ENCODE measurements at places on chromosomes 11 and 22.
A peak's percentile ranks its signal among the peaks of the same experiment; 100 is the strongest.

DNA sequence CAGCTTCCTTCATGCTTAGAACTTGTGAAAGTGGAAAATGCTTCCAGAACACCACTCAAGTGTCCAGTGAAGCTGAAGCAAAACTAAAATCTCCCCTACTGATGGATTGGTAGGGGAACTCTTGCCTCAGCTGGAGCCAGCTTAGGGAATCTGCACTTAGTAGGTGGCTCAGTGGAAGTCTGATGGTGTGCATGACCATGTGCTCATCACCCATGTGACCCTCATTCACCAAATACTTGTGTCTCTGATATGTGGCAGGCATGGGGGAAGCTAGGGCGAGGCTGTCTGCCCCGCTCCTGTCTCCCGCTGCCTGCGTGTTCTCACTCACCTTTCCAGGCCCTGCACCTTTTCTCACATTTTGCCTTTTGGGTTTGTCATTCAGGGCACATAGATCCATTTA lies 7.2 kb downstream of the TEAD1 start:
- no peak for DNase-seq

DNA sequence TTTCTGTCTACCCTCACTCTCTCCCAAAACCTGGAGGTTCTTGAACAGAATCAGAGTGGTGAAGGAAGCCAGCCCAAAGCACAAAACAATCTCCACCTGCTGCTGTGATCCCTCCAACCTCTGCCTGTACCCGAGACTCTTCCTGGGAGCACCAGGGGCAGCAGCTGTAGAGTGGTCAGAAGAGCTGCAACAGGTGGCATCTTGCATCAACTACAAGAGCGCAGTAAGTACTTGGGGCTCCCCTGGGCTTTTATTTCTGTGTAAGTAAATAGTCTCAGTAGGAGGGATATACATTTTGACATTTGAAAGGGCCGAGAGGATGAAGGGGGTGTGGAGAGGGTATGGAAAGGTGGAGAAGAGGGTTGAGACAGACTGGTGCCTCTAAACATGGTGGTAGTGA lies 8.3 kb upstream of the UBQLNL start:
- no peak for DNase-seq

GRCh38 chr11:60155931-60156330 lies 27.0 kb downstream of the MS4A6A start:
- no peak for DNase-seq

DNA sequence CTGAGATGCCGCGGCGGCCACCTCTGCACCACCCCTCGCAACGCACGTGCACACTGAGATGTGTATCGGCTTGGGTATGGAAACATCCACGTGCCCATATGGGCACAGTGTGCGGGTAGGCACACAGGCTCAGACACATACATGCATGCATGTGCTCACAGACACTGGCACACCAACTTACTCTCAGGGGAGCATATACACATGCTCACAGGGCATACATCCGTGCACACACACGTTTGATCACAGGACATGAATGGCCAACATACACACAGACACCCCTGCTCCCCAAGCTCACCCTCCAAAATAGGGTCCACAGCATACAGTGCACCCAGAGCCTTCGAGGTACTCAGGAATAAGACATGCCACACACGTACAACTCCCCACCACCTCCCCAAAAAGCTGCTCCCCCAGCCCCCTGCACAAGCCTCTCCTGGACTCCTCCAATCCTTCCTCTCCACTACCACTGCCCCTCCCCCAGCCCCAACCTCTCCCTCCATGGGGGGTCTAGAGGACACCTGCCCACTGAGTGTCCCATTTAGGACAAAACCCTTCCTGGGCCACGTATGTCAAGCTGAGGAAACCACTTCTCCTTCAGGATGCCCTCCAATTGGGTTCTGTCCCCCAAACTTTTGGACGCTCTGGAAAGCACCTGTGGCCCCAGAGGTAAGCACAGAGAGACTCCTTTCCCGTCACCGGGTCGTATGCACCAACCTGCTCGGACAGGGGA lies 53.1 kb downstream of the SLC22A12 start:
- DNase-seq: no peak

GRCh38 chr22:50702261-50702671 lies 29.6 kb downstream of the SHANK3 start:
- no peak for DNase-seq

DNA sequence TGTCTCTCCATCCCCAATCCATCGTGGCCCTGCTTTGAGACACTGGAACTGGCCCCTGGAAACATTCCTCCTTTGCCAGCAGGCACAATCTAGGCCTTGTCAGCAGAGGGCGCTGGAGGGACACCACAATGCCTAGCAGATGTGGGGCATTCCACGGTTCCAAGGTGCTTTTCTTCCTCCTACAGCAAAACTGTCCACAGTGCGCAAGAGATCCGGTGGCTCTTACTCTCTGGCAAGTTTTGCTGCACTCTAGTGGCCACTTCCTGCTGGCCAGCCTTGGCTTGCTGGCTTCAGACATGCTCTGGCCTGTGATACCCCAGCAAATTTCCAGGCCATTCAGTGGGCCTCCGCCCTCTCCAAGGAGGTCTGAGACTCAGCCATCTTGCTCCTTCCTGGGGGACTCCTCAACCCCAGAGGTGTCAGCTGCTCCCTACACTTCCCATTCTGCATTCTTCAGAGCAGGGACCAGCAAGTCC lies 17.1 kb upstream of the RBM4B start:
- DNase-seq: peak; percentile 76

DNA sequence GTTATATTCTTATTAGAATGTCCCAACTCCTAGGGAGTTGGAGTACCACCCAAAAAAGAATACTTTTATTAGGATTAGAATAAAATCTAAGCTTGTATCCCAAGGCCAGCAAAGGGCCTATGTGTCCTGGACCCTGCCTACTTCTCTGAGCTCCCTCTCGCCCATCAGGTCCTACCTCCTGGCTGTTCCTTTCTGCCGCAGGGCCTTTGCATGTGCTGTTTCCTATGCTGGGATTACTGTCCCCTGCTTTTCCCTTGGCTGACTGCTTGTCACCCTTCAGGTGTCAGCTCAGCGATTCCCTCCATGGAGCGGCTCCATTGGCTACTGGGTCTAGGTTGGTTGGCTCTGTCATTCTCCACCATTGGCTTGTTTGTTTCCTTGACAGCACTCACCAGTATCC lies 13.4 kb downstream of the MYO7A start:
- no peak for DNase-seq

DNA sequence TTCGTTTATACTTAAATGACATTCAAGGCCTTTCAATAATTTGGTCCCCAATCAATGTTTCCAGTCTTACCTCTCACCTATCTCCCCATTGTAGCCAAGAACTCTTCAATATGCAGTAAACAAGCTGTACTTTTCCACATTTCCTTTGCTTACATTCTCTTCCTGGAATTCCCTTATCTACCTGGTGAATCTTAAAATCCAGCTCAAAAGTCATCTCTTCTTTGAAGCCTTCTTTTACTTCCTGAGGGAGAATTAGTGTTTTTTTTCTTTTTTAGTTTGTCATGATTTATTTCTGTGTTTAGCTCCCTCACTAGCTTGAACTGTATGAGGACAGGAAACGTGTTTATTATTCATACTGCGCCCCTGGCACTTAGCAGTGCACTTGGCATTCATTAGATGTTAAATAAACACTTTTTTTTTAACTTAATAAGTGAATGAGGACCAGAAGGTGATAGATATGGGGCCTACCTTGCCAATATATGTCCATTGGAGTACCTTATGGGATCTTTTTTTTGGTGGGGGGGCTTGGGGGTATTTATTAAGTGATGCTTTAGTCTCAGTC lies 4.9 kb upstream of the PTS start:
- DNase-seq: peak; percentile 10

DNA sequence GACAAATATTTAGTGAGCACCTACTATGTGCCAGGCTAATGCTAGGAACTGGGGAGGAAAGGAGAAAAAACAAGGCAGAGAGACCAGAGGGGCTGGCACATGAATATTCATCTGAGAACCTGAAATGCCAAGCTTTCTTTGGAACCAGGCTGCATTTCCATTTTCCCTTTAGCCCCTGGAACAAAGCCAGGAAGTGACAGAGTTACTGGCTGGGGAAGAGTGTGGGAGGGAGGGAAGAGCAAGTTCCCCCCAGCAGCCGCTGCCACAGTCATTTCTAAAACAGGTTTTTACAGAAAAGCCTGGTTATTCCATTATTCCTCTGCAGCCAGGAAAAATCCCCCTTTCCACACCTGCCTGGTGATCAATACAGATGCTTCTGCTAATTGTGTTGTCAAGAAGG lies 97.0 kb downstream of the SPON1 start:
- DNase-seq: no peak

GRCh38 chr11:68370211-68371111 lies 58.1 kb downstream of the LRP5 start:
- DNase-seq: no peak

- no peak for DNase-seq
Observed at GRCh38 chr11:10457901-10458300, 2.8 kb downstream of the AMPD3 start.

DNA sequence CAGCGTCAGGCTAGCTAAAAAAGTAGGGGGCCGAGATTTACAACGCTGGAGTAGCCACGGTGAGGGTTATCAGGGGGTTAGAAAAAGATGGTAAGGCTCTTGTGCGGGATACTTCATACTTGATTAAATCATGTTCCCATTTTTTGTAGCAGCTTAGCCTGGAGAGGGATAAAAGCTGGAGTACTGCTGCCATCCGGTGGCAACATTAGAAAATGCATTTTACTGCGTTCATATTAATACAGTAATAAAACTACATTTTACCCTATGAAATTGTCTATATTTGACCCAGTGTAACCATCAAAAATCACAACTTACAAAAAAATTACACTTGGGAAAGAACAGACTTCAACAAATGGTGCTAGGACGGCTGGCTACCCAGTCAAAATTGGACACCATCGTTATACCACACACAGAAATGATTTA lies 17.3 kb downstream of the RPUSD4 start:
- peak; percentile 23 for DNase-seq

DNA sequence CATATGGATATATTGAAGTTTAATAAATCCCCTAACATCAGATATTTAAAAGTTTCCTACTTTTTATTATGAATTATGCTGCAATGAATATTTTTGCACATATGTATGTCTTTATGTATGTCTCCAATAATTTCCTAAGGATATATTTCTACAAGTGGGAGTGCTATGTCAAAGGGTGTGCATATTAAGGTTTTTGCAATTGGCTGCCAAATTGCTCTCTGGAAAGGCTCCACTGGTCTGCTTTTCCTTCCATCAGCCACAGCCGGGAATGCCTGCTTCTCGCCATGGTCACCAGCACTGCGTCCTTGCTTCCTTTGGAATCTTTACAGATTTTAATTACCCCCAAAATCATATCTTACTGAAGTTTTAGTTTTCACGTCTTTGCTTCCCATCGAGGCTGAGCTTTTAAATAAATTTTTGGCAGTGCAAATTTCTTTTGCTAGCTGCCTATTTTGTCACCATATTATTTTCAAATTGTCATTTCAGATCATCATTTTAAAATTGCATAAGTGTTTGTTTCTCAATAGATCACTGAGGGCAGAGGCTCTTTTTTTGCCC lies 221.7 kb downstream of the SNX19 start:
- no peak for DNase-seq

DNA sequence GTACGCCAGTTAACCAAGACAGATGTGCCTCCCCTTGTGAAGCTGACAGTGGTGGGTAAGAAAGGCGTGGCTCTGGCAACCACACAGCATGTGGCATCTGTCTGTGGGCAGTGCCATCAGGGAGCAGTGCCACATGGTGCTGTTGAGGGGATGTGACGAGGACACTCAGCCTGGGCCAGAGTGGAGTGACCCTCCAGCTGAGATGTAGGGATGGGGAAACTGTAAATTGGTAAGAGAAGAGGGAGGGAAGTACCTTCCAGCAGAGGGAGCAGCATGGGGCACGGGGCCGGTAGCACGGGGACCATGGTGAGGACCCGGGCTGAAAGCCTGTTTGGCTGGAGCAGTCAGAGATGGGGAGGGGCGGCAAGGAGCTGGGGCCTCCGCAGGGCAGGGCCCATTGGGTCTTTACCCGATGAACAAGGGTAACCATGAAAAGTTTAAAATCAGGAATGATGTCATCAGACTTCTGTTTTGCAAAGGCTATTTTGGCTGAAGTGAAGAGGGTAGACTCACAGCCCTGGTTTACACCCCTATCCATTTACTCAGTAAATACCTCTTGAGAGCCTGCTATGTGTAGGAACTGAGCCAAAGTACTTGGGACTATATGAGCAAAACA lies 10.4 kb downstream of the TMPRSS6 start:
- no peak for DNase-seq

DNA sequence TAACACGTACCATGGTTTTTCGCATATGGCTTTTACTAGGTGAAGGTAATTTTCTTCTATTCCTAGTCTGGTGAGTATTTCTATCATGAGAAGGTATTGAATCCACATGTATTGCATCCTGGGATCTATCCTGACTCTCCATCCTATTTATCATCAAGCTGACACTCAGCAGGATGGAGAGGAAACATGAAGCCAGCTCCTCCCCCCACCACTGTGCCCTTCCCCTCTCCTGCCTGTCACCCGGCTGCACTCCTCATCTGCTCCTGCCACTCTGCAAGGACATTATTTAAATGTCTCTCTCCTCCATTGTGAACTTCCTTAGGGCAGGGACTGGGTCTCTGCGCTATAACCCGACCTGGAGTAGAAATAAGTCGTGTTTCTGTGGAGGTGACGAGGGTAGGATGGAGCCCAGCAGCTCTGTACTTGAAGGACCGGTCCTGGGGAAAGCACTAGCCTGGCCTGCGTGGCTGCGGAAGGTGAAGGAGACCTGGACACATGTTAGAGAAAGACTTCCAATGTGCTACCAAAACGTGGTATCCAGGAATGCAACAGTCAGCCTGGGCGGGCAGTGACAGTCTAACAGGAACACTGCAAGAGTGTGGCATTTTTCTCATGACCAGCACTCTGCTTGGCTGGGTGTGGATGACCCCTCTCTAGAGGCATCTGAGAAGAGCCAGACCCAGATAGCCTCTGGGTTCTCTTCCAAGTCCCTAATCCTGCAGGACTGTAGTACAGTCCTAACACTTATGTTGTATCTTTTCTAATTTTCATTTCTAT lies 111.2 kb downstream of the MICAL3 start:
- no peak for DNase-seq

- no peak for DNase-seq
Observed at GRCh38 chr11:74000307-74001133, 8.4 kb downstream of the UCP3 start.

DNA sequence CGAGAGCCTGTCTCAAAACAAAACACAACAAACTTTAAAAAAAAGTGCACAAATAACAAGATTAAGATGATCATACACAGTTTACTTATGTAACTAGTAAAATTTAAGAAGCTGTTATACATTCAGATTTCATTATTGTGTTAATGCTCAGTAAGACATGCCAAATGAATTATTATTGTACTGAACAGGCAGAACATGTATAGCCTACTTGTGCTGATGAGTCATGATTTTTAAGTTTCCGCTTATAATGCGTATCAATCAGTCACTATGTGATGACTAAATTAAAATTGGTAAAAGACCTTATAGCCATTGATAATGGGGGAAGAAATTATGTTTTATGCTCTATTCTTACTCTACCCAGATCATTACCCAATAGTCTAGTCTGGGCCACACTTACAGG lies 20.5 kb upstream of the EXPH5 start:
- no peak for DNase-seq

GRCh38 chr11:117292616-117293015 lies 1.5 kb downstream of the BACE1-AS start:
- DNase-seq: no peak

- DNase-seq: no peak
Observed at GRCh38 chr11:24591283-24591682, 94.4 kb downstream of the LUZP2 start.
